ENCODE measurements at places on chromosomes 16 and 17. TPM values are rescaled to one million over a fixed set of nuclear protein-coding genes. Genes with fewer than 3 reads are reported as not detected.

Gene SCARF1
- total RNA-seq = 10.9 TPM

Gene TPSG1
- total RNA-seq = not detected

Gene FBXO39
- not detected for total RNA-seq

Gene MT4
- total RNA-seq = not detected

Gene MYO1C
- 209 TPM for total RNA-seq

Gene NUPR1
- total RNA-seq = 50.2 TPM

Gene MPRIP
- 554 TPM for total RNA-seq

Data from cardiac septum (tissue), 1 donor.